Subcutaneous preadipocyte (primary cell): ENCODE measurements at places on chromosomes 16 and 17. TPM values are rescaled to one million over a fixed set of nuclear protein-coding genes. Genes with fewer than 3 reads are reported as not detected.

CTNS gene
- total RNA-seq = 19.8 and 21.7 TPM in 2 replicates

NOS2 gene
- not detected in 2 replicates for total RNA-seq

HS3ST6 gene
- total RNA-seq = not detected in 2 replicates

MPV17L gene
- total RNA-seq = 0.37 and 1.2 TPM in 2 replicates

CHRNE gene
- 0.37 TPM in 1 of 2 replicates, not detected in the other for total RNA-seq

SOX9 gene
- 0.37 and 1.6 TPM in 2 replicates for total RNA-seq

GPR142 gene
- not detected in 2 replicates for total RNA-seq

VWA3A gene
- total RNA-seq = 0.20 and 0.37 TPM in 2 replicates

PRSS27 gene
- total RNA-seq = 0.37 and 0.78 TPM in 2 replicates

KRT9 gene
- total RNA-seq = not detected in 2 replicates

TLCD1 gene
- 3.1 and 4.0 TPM in 2 replicates for total RNA-seq

ARHGAP44 gene
- total RNA-seq = 2.0 and 2.9 TPM in 2 replicates
